ENCODE measurements at places on chromosomes 2 and 18. TPM values are rescaled to one million over a fixed set of nuclear protein-coding genes. Genes with fewer than 3 reads are reported as not detected.

Gene PROC
- total RNA-seq, result not detected

Gene OSBPL6
- total RNA-seq, result 7.4 TPM

Gene COLEC11
- not detected for total RNA-seq

Gene KCNIP3
- 4.6 TPM for total RNA-seq

Gene GAL3ST2
- total RNA-seq, result not detected

Gene CDH2
- total RNA-seq, result 22.5 TPM

Gene C2orf80
- not detected for total RNA-seq

Gene POTEJ
- not detected for total RNA-seq

Gene IL1F10
- not detected for total RNA-seq

Gene IAH1
- total RNA-seq, result 88.5 TPM

Gene NT5C1B
- total RNA-seq, result not detected

Gene NEU2
- total RNA-seq, result not detected

Gene TSPYL6
- not detected for total RNA-seq

Gene ANKRD30BL
- not detected for total RNA-seq

Gene NLRC4
- total RNA-seq, result not detected

Gene PPP4R1
- total RNA-seq, result 79.3 TPM
